Right renal cortex interstitium (tissue), 3 donors: ENCODE measurements at places on chromosomes 7 and 10.

GRCh38 chr7:97565665-97566064, 166.2 kb upstream of the TAC1 start:
- DNase-seq: no peak

- no peak for DNase-seq
Measured at GRCh38 chr7:105835441-105835840, 41.0 kb downstream of the ATXN7L1 start.

DNA sequence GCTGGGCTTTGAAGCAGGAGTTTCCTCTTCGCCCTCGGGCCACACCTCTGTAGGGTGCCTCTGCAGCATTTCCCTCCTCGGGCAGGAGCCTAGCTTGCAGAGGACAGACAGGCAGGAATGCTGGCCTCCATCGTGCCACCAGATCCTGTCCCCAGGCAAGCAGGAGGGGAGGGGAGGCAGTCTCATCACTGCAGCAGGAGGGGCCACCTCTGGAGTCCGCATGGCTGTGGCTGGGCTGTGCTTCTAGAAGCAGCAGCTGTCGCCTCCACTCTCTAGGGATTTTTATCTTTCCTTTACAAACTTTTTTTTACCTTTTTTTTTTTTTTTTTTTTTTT, 181.4 kb downstream of the CUX1 start:
- no peak for DNase-seq

DNA sequence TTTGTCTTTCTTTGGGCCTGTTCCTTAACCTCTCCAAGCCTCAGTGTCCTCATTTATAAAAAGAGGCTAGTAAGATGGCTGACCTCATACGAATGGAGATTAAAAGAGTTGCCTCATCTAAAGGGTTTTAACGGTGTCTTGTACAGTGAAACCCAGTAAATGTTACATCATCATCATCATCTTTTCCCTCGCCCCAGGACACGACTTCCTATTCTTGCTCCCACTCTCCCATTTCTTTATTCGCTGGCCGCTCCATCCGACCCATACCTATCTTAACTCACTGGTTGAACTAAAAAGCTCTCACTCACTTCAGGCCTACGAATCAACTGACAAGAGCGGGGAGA, 554 bp downstream of the FRA10AC1 start:
- peak; percentile 39 for DNase-seq

DNA sequence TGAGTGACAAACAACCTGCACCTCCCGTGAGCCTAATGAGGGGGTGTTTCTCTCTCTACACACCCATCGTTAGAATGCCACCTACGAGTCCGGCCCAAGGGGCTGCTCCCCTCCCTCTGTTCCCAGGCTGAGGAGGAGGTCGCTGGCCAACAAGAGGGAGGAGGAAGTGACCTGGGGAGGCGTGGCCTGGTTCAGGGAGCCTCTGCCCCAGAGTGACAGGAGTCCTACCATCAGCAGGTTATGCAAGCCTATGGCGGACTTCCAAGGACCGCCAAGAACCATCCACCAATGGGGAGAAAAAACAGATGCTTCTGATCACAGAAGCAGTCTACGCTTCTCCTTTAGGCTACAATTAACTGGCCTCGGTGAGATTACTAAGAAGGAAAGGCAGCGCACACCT, 12.3 kb upstream of the EGFR start:
- DNase-seq: no peak

- DNase-seq: no peak
Measured at GRCh38 chr10:60367431-60367830, 22.2 kb downstream of the ANK3 start.

DNA sequence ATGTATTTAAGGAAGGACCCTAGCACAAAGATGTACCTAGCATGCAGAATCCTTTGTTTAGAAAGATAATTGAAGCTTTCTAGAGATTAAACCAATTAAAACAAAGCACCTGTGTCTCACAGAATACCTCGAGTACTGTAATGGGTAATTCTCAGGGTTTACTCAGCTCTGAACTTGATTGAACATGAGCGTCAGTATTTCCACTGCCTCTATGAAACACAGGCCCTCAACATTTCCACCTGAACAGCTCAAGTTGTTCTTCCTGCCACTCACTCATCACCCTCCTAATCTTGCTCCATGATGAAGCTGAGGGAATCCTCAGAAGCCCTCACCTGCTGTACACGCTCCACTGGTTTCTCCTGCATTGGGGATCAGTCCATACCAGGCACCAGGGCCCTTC, 33.7 kb upstream of the FZD1 start:
- DNase-seq: no peak

- no peak for DNase-seq
Measured at GRCh38 chr7:44293561-44294324, 31.7 kb downstream of the CAMK2B start.

DNA sequence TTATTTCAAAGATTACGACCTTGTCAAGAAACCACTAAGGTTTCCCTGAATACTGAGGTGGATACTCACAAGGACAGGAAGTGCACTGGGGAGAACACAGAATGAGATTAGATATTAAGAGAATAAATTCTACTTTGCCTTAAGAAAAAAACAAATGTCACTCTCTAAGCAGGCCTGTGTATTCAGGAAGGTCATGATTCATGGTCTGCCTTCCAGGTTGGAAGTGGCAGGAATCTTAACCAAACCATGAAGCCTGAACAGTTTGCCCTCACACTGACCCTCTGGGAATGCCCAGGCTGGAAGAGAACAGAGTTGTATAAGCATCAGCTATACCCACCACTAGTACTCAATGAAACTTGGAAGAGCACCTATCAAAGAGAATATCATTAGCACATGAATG, 227.6 kb downstream of the DGKI start:
- DNase-seq: no peak

- DNase-seq: no peak
Measured at GRCh38 chr7:41689815-41690214, 13.1 kb downstream of the INHBA start.

DNA sequence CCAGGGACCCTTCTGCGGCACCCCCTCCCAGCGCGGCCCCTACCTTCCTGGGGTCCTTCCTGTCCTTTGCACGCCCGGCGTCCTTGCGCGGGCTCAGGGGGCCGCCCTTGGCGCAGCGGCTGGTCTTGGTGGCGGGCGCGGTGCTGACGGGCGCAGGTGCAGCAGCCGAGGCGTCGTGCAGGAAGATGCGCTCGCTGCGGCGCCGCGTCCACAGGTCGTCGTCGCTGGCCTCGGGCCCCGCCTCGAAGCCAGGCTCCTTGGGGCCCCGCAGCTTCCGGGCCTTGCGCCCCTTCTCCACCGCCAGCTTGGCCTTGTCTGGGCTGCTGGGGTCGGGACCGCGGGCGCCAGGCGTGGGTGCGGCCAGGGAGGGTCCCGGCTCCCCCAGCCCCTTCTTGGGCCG, 49.8 kb downstream of the SLC29A4 start:
- no peak for DNase-seq

- DNase-seq: no peak
Measured at GRCh38 chr10:124245806-124246440, 152.5 kb upstream of the CHST15 start.

DNA sequence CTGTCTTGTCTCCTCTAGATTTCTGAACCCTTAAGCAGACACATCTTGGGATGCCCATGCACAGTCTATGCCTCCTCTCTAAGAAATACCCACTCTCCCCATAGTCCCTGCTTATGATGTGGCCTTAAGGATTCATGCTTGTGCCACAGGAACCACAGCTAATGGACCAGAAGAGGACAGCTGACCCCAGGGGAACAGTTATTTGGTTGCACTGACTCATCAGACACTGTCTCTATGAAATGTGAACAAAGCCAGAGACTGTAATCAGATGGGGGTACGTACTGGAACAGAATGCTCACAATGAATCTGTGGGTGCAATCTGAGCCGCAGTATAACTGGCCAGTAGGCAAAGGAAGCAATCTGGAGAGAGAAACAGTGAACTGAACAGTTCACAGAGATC, 121.9 kb downstream of the USP6NL start:
- no peak for DNase-seq

- DNase-seq: no peak
Measured at GRCh38 chr7:94739180-94739579, 83.2 kb upstream of the SGCE start.

GRCh38 chr7:99822731-99823718, 4.8 kb upstream of the CYP3A43 start:
- no peak for DNase-seq

DNA sequence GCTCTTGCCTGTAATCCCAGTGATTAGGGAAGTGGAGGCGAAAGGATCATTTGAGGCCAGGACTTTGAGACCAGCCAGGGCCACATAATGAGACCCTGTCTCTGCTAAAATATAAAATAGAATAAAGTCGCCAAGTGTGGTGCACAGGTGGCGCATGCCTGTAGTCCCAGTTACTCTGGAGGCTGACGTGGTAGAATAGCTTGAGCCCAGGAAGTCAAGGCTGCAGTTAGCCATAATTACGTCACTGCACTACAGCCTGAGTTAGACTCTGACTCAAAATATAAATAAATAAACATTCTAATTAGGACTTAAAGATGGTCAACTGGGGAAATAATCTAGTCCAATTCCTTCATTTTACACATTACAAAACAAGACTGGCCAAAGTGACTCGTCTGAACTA, 768 bp downstream of the CHCHD2 start:
- DNase-seq: no peak

- DNase-seq: no peak
Measured at GRCh38 chr10:88383276-88383675, 199.8 kb downstream of the RNLS start.

- no peak for DNase-seq
Measured at GRCh38 chr7:54111814-54112511, 430.2 kb upstream of the VSTM2A start.

- no peak for DNase-seq
Measured at GRCh38 chr7:47040795-47041347, 541.0 kb downstream of the TNS3 start.

GRCh38 chr7:38025815-38026214, 105.4 kb downstream of the EPDR1 start:
- DNase-seq: no peak

DNA sequence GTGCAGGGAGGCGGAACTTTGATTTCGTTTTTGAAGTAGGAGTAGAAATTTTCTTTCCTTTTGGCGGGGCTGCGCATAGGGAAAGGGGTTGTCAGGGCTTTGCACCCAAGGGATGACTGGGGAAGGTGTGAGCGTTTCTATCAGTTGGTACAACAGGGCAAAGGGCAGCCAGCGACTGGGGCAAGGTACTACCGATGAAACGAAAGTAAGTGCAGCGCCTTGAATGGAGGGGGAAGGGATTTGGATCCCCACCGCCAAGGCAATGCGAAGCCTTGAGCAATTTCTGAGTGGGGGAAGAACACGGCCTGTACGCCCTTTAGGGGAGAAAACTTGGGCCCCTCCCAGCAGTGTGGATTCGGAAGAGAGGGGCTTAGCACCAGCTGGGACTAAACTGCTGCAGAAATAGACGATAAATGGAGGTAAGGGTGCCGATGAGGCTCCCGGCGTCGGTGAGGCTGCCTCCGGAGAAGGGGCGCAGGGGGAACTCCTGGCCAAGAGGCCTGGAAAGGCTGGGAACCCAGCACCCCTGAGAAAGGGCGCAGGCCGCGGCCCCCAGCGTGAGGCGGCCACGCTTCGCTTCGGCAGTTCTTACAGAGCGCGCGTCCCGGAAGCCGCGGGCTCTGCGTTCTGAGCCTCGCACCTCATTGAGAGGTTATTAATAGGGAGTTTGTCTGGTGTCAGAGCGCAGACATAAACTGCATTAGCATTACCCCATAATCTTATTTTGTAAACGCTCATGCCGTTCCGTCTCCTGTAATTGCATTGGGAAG, 10.0 kb upstream of the TLX1 start:
- no peak for DNase-seq

DNA sequence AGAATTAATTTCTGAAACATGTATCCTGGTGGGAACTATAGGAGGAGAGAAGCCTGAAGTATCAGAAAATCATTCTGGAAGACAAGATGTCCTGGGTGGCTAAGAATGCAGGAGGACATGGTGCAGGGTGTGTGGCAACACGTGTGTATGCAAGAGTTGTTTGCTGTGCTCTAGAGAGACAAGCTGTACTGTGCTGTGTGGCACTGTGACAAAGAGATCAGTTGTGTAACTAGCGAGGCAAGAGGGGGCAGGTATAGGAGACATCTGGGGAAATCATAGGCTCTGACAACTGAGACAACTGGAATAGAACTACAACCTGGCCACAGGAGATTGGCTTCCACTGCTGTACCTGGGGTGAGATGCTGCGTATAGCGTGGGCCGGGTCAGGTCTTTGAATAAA, 9.3 kb downstream of the ITGA8 start:
- DNase-seq: no peak

DNA sequence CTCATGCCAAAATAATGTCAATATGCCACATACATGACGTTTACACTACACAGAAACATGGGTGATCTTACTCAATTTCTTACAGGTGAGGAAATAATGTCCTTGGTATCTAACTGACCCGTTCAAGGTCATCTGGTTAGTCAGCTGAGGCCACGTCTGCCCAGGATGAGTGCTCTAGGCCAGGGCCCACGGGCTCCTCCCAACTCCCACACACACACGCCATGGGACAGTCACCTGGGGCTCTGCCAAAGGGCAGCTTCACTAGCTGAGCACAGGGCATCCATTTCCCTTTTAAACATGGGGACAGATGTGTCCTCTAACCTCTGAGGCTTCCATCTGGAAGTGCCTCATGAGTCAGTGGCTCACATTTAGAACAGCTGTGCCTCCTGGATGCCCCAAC, 123.9 kb downstream of the TNS3 start:
- no peak for DNase-seq

GRCh38 chr7:141342621-141343408, 208.4 kb upstream of the AGK start:
- DNase-seq: no peak

GRCh38 chr10:127262606-127263005, 66.2 kb upstream of the INSYN2A start:
- no peak for DNase-seq

DNA sequence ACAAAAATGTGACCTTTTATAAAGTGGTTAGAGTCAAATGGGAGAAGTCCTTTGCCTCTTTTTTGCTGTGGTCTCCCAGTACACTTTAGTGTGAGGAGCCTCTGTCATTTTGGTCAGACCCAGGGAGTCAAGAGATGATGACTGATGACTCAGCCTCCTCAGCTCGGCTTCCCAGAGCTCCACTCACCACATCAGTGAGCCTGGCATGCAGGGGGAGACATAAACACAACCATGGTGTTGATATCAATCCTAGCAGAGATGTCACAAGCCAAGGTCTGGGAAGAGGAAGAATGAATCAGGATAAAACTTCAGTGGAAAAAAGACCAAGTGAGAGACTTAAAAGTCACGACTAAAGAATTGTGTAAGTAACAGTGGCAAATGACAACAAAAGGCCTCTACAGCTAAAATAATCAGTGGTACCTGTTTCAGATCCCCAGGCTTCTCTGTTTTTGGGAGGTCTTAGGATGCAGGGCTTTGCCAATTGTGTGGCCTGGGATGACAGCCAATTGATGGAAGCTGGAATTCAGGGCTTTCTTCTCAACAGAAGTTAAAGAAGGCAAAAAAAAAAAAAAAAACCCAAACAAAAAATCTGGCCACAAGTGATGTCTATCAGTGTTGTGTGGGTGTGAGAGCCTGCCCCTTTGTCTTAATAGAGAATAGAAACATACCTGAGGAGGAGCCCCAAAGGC, 50.2 kb downstream of the TFAM start:
- DNase-seq: no peak

DNA sequence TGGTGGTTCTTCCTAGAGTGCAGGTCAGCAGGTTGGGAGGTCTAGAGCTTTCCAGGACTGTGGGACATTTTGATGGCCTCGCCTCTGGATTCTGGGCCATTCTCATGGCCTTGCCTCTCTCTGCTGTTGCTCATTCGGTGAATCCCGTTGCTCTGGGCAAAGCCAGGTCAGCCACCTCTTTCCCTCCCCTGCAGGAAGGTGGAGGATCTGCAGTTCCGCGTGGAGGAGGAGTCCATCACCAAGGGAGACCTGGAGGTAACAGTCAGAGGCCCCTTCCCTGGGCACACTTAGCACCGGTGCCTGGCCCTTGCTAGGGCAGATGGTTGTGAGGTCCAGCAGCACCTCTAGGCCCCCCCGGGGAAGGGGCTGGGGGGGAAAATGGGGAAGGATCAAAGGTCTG, 74.9 kb downstream of the CLIP2 start:
- no peak for DNase-seq
